Globus pallidus (tissue), 1 donor: ENCODE measurements at places on chromosomes 7 and 10.

GRCh38 chr7:121081327-121081936 is 92.9 kb downstream of the CPED1 start:
- DNase-seq, result peak; percentile 50

- no peak for DNase-seq
Measured at GRCh38 chr7:147664541-147664940, 926.0 kb upstream of the C7orf33 start.

DNA sequence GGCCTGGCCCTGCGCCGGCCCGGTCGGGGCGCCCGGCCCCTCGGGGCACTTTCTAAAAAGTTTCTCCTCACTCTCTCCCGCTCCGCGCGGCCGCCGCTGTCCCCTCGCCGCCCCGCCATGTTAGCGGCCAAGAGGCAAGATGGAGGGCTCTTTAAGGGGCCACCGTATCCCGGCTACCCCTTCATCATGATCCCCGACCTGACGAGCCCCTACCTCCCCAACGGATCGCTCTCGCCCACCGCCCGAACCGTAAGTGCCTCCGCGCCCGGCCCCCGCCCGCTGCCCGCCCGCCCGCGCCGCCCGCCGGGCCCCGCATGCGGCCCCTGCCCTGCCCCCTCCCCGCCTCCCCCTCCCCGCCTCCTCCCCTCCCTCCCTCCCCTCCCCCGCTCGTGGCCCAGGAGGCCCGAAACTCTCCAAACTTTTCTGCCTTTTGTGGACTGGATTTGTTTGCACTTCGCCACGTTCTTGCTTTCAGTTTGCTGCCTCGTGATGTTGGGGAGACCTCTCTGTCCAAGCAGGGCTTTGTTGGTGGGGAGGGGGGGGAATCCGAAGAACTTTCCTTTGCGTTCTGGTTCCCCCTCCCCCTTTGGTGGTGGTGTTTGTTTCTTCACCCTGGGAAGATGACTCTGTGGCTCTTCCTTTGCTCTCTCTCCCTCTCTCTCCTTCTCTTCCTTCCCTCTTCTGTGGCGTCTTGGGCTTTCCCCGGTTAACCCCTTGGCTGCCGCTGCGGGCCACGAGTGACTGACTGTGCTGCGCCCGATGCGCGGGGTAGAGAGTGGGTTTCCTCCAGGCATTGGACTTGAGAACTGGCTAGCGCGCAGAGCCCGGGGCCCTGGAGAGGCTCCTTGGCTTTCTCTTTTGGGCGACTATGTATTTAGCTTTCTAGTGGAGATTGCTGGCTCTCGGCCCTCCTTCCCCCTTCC is 1.6 kb downstream of the TCF7L2 start:
- peak; percentile 70 for DNase-seq

- DNase-seq, result no peak
Measured at GRCh38 chr7:157694376-157694665, 357.5 kb downstream of the DNAJB6 start.

DNA sequence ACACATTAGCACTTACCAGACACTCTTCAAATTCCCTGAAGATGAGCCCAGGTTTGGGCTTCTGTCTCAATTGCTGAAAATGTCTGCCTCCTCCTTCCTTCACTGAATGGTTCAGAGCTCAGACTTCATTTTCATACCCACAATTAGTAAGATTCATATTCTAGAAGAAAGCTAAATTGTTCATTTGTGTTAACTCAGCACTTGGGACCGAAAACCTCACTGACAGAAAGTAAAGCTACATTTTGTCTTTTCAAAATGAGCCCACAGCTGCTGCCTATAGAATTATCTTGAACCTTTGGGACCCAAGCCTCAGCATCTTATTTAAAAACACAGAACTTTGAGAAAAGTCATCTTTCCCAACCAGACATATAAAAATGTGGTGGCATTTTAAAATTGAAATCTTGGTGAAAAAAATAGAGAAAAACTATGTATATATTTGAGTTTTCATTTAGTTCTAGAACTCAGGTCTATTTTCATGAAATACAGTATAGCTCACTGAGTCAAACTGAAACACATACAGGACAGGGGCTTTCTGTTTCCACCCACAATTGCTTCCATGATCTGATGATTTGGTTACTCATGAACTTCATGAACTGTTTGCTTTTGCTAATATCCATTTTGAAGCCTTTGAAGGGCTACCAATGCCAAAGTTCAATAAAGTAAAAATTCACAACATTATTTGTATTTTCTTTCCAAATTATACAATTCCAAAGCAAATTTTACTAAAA is 119.1 kb upstream of the PFKP start:
- no peak for DNase-seq

GRCh38 chr7:43248961-43249822 is 136.7 kb downstream of the HECW1 start:
- DNase-seq, result no peak
